ENCODE measurements at places on chromosomes 2 and 18.

DNA sequence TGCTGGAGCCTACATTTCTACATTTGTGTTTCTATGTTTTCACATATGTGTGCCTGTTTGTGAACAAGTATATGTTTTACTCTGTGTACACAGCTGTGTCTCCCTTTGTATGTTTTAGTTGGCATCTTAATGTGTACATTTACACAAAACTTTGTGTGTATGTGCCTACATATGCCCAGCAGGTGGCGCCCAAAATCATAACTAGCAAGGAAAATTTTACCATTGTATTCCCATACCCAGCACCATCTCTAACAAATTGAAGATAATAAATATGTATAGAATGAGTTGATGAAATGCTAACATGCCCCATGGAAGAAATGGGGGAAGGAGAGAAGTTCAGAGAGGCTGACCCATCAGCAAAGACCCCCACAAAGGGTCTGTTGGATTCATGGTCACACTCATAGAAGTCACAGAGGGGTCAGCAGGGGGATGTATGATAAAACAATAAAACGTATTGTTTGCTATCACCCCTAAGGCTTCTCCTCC is 48.1 kb downstream of the PKDCC start:
- no peak for DNase-seq

DNA sequence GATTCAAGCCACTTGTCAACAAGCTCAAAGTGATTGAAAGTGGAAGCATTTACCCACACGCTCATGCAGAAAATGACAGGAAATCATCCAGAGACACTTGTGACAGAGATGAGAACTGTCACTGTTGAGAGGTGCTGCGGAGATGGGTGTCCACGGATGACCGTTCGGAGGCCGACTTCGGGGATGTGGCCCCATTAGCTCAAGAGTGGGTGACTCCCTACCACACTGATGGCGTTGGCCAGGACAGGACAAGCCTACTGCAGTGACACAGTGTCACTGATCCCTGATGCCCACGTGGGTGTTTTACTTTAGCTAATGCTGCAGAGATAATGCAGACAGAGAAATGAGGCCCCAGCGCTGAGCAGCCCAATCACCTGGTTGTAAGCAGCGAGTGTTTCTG is 81.5 kb upstream of the YWHAQ start:
- no peak for DNase-seq

GRCh38 chr2:19119326-19120001 is 239.0 kb downstream of the OSR1 start:
- no peak for DNase-seq

DNA sequence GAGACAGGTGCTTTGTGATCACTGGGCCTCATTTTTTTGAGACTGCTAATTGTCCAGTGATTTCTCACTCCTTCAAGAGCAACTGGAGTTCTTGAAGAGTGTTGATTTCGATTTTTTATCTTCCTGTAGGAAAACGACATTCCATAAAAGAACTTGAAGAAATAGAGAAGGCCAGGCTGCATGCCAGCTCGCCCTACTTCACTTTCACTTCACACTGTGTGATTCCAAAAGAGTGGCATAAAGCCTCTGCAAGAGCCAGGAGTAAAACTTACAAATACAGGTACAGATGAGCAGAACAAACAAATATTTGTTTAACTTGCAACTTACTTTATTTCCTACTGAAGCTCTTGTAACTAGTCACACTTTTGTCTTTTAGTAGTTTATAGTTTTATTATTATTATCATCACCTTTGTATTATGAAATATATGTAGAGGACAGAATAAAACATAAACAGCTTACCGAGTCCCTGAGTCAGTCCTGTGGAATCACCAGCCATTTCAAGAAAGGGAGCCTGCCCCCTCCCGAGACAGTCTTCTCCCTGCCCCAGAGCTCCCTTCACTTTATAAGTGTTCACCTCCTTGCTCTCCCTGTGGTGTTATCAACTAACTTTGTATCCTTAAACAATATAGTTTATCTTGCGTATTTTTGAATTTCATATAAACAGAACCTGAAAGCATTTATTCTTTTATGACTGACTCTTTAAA is 8.7 kb downstream of the FAM228A start:
- DNase-seq = no peak

- DNase-seq = no peak
Measured at GRCh38 chr2:141582213-141582612, 548.6 kb downstream of the LRP1B start.

DNA sequence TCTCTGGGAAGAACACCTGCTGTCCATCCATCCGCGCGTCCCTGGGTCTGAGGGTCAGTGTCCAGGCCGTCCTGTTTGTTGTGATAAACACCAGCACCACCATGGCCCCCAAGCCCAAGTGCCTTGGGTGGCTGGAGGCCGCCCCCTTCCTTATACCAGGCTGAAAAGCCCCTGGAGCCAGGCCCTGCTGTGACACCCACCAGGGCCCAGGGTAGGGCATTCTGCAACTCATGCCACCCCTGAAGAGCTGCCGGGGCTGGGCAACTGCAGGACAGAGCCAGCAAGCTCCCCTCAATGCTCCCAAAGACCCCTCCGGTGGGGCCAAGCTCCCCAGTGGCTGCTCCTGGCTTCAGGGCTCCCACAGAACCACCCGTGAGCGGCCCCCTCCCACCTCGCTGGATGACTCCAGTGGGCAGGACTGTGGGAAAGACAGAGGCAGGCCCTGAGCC is 31.9 kb upstream of the SNED1 start:
- no peak for DNase-seq

GRCh38 chr18:66107546-66107945 is 356.7 kb downstream of the CDH7 start:
- no peak for DNase-seq

- no peak for DNase-seq
Measured at GRCh38 chr2:218145124-218145523, 19.3 kb downstream of the CXCR2 start.

GRCh38 chr2:109120166-109120565 is 8.8 kb upstream of the SH3RF3 start:
- no peak for DNase-seq

DNA sequence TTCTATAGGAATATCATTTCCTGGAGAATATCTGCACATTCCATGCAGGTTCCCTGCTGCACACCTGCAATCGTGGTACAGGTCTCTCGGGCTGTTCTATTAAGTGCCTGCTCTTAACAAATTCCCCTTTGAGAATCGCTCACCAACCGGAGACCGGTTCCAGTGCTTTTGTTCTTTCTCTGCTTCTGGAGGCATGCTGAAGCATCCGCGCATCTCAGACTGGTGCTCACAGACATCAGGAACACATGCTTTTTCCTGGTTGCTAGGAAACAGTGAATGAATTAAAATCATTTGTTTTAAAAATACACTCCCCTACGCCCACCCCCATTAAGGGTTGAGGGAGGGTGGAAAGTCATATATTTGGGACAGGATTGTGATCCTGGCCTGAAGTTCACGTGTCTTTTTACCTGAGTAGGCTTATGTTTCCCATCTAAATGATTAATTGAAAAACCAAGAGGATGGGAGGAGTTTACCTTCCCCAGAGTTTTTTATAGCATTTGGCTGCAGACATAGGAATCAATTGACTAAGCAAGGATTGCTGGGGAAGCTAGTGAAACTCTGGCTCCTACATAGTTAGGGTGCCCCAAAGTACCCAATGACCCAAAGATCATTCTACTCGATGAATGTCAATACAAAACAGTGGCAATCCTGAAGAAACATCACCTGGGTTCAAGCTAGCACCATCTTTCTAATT is at the start of gene C2orf80:
TSS of gene C2orf80 (minus strand) at position 221 of the 694 bp plus-strand sequence. CDS start 3,044 bp downstream, outside the sequence.
- no peak for DNase-seq

- no peak for DNase-seq
Measured at GRCh38 chr2:175852879-175853615, 149.0 kb downstream of the LNPK start.

- no peak for DNase-seq
Measured at GRCh38 chr2:57882895-57883515, 163.6 kb upstream of the VRK2 start.

All from GM04503 (cell line).